ENCODE measurements at places on chromosomes 2 and 18. TPM values are rescaled to one million over a fixed set of nuclear protein-coding genes. Genes with fewer than 3 reads are reported as not detected.

The RAX gene
- polyA plus RNA-seq: not detected

The IGFBP5 gene
- polyA plus RNA-seq: 162 TPM

The RANBP2 gene
- 15.8 TPM for polyA plus RNA-seq

The R3HDM1 gene
- 8.2 TPM for polyA plus RNA-seq

The SH3RF3 gene
- 5.7 TPM for polyA plus RNA-seq

The KLF11 gene
- 9.8 TPM for polyA plus RNA-seq

Data from right cardiac atrium (tissue), 5 donors.